NCI-H446 (cell line): ENCODE measurements at places on chromosomes 16 and 17.

- no peak for DNase-seq
Measured at GRCh38 chr16:87160234-87160636, 157.0 kb downstream of the C16orf95 start.

GRCh38 chr16:57540387-57540786 lies 2.1 kb upstream of the ADGRG5 start:
- no peak for DNase-seq

GRCh38 chr17:80262291-80262690 lies 1.6 kb downstream of the RNF213 start:
- DNase-seq, result no peak

DNA sequence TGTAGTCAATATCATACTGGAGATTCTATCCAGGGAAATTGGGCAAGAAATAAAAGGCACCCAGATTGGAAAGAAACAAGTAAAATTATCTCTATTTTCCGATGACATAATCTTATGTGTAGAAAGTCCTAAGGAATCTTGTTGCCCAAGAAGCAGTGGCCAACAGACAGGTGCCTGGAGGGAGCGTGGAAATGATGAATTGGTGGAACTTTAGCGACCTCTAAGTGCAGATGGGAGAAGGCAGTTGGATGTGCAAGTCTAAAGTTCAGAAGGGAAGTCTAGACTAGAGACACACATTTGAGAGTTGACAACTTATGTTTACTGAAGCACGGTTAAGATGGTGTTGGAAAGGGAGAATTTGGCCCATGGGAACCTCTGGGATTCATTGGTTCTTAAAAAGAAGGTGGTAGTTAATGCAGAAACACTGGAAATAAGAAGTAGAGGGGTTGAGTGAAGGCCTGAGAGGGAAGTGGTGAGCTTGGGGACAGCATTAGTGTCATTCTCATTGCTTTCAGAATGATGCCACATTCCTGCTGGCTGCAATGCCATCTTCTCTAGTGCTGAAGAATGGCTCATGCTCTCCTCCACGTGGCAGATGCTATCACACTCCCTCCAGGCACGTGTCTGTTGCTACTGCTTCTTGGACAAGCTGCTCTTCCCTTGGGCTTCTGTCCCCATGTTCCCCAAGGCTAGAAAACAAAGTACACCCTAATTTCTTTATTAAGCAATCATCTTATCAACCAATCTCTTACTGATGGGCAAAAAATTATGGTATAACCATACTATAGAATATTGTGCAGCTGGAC lies 24.0 kb downstream of the TAT start:
- DNase-seq, result no peak

DNA sequence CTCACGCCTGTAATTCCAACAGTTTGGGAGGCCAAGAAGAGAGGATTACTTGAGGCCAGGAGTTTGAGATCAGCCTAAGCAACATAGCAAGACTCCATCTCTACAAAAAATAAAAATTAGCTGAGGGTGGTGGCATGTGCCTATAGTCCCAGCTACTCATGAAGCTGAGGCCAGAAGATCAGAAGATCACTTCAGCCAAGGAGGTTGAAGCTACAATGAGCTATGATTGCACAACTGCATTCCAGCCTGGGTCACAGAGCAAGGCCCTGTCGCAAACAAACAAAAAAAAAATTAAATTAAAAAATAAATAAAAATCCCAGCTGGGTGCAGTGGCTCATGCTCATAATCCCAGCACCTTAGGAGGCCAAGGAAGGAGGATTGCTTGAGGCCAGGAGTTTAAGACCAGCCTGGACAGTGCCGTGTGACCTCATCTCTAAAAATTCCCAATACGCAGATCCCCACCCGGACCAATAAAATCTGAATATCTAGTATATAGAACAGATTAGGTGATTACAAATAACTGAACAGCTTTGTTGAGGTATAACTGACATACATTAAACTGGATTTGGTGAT lies 18.2 kb upstream of the ATF7IP2 start:
- no peak for DNase-seq

GRCh38 chr16:7438601-7439000 lies 106.0 kb downstream of the RBFOX1 start:
- no peak for DNase-seq

GRCh38 chr17:44350733-44351226 lies 5.7 kb downstream of the GRN start:
- no peak for DNase-seq

- no peak for DNase-seq
Measured at GRCh38 chr17:71337938-71338337, 782.9 kb upstream of the SOX9 start.

- no peak for DNase-seq
Measured at GRCh38 chr17:60356940-60357339, 35.0 kb downstream of the USP32 start.

DNA sequence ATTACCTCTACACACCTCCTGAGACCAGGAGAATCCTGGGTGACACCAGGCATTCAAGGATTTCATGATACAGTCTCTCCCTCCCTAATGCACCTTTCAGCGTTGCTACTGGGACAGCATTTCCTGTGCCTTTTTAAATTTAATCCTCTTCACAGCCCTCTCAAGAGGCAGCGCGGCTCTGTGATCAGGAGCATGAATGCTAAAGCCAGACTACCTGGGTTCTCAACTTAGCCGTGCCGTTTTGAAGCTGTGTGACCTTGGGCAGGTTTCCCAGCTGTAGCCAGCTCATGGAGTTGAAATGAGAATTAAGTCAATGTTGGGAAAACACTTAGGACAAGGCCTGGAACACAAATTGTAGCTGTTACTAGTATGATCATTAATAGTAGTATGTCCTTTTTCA lies 191.8 kb downstream of the XYLT1 start:
- DNase-seq, result no peak

DNA sequence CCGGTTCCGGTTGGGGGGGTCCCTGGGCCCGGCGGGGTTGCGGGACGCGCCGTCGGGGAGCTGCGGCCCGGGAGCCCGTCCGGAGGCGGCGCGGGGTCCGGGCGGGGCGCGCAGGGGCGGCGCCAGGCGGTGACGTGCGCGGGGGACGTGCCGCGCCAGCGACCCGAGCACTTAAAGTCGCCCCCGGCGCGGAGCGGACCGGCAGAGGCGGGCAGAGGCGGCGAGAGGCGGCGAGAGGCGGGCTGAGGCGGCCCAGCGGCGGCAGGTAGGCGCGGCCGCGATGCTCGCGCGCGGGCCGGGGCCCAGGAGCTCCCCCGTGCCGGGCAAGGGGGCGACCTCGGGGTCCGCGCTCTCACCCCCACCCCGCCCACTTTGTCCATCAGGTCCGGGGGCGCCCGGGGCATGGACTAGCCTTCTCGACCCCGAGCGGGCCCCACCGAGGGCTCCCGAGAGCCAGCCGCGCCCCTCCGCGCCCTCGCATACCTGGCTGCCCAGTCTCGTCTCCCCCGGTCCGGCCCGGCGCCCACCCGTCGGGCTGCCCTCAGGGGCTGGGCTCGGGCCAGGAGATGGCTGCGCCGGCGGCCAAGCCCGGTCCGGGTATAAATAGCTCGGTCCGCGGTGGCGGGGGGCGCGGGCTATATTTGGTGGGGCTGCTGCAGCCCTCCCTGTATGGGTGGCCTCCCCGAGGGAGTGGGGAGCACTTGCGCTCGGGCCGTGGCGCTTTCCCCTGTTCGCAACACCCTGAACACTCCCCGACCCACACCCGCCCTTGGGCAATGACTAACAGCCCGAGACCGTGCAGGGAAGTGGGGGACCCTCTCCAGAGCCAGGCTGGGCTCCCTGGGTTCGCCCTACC lies at the start of gene SLC16A3:
Gene SLC16A3, plus strand, starts transcription at position 201 of the 856 bp plus-strand sequence. CDS start 6,967 bp downstream, outside the sequence.
- no peak for DNase-seq

- DNase-seq, result peak; percentile 77
Measured at GRCh38 chr17:2347805-2348685, 10.7 kb downstream of the SGSM2 start.

GRCh38 chr17:37225465-37225864 lies 150.3 kb upstream of the C17orf78 start:
- no peak for DNase-seq

- DNase-seq, result no peak
Measured at GRCh38 chr16:85965125-85965524, 66.2 kb downstream of the IRF8 start.

- DNase-seq, result no peak
Measured at GRCh38 chr17:58918072-58918471, 162.4 kb downstream of the PPM1E start.

DNA sequence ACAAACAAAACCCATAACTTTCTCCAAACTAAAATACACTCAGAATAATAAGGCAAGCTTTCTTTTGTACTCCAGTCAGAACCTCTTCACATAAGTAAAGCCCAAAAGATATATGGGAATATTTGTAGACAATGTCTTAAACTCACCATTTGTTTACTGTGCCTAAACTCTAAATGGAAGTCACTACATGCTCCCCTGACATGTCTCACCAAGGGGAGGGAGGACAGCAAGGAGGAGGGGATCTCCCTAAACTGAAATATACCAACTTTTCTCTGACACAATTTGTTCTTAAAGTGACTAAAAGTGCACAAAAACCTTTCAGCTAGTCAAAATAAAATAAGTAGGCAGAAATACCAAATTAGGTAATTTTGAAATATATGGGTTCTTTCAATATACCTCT lies 38.5 kb downstream of the GRB7 start:
- no peak for DNase-seq

DNA sequence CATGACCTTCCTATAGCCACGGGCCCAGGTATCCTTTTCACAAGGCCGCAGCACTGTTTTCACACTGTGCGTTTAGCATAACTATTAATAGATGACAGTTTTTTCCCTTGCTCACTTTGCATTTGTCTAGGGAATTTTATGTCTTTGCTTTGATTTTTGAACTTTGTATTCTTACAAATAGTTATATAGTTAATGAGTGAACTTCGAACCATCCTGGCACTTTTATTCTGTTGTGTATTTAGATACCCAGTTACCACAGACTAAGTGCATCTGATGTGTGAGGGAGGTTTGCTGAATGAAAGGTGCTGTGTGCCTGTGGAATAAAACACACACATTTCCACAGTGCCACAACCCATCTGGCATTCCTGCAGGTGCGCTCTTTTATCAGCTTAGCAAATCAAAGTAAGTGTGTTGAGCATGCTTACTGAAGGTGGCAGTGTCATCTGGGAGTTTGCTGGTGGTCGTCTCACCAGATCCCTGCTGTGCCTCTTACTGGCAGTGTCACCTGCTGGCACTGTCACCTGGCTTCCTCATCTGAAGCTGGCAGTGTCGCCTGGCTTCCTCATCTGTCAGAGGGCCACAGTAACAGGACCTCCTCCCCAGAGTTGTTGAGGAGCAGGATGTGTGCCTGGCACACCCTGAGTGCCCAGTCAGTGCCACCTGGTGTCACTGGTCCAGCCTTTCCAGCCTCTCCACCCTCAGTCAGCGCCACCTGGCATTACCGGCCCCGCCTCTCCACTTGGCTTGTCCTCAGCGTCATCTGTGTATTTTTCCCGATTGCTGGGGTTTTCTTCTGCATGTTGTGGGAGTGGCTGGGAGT lies 37.6 kb downstream of the USP10 start:
- DNase-seq, result no peak

- no peak for DNase-seq
Measured at GRCh38 chr16:10617662-10618420, 37.4 kb upstream of the EMP2 start.

DNA sequence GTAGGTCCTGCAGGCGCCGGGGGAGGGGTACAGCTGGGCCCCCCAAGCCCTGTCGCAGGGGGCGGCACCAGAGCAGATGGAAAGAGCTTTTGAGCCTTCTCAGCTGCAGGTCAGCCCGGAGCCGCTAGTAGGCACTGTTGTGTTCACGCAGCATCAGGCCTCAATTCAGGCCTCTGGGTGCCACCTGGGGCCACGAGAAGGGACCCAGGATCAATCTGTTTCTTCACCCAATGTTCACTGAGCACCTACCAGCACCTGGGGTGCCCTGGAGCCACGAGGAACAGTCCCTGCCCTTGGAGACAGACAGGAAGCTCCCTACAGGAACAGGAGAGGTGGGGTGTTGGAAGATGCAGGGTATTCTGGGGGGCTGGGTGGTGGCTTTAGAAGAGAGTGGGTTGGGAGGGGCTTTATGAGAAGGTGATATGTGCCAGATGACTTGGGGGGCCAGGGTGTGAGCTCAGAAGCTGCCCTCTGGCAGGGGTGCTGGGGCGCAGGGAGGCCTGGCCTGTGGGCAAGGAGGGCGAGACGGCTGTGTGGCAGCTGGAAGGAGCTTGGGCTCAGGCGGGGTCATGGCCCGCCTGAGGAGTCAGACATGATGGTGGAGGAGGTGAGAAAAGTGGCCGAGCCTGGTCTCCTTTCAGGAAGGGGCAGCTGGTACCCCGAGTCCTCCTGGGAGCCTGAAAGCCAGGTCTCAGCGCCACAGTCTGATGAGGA lies 121.9 kb upstream of the GSE1 start:
- no peak for DNase-seq

DNA sequence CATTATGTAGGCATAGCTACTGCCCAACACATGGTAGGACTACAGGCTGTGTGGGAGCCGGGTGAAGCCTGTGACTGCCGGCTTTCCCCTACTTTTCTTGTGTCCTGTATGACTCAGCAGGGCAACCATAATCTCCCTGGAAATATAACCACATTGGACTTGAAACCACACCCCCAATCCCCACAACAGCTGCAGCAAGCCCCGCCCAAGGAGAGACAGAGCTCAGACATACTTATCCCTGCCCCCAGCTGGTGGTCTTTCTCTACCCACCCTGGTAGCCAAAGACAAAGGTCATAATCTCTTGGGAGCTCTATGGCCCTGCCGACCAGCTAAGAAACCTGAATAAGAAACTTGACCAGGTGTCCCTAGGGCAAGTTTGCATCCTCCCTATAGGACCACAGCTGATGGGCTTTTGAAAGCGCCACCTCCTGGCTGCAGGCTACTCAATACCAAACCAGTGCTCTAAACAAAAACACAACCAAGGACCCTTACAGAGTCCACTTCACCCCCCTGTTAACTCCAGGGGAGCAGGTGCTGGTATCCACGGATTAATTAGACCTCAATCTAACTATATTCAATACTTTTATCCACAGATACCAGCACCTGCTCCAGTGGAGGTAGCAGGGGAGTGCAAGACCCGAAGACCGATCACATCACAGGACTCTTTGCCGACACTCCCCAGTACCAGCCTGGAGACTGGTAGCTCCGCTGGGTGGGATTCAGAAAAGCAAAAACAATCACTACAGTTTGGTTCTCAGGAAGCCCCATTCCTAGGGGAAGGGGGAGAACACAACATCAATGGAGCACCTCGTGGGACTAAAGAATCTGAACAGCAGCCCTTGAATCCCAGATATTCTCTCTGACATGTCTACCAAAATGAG lies 91.2 kb downstream of the IRX5 start:
- no peak for DNase-seq

GRCh38 chr17:33373273-33373672 lies 80.2 kb upstream of the ASIC2 start:
- DNase-seq, result no peak
